Hematopoietic multipotent progenitor cell (in vitro differentiated cells): ENCODE measurements at places on chromosomes 3 and 15. TPM values are rescaled to one million over a fixed set of nuclear protein-coding genes. Genes with fewer than 3 reads are reported as not detected.

DLEC1 gene
- 0.54 TPM for total RNA-seq

SLC12A1 gene
- total RNA-seq = not detected

GUCA1C gene
- not detected for total RNA-seq

TM4SF4 gene
- not detected for total RNA-seq

TMCO5A gene
- total RNA-seq = not detected

FAM174B gene
- 2.7 TPM for total RNA-seq

GREM1 gene
- total RNA-seq = under 0.01 TPM

DPPA2 gene
- total RNA-seq = under 0.01 TPM

RARRES1 gene
- total RNA-seq = 0.81 TPM

DNA sequence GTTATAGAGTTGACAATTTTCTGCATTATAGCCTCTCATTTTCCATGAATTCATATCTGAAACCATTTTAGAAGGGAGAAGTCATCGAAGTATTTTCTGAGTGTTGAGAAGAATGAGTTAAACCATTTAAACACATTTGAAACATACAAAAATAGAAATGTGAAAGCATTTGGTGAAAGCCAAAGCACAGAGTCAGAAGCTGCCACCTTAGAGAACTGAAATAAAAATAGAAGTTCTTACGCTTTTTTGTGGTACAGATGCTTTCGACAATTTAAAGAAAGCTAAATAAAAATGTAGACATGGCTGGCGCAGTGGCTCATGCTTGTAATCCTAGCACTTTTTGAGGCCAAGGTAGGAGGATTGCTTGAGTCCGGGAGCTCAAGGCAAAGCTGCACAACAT is 9.0 kb downstream of the FANCD2OS start:
- no peak for DNase-seq

DNA sequence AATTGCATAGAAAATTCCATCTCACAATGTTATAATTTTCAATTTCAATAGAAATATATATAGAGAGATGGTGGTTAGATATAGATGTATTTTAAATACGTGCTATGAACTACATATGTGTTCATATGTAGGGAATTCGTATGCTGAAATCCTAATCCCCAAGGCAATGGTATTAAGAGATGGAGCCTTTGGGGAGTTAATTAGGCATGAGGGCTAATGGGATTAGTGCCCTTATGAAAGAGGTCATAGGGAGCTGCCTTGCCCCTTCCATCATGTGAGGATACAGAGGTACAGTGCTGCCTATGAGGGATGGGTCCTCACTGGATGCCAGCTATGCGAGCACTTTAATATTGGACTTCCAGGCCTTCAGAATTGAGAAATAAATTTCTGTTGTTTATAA is 79.6 kb upstream of the CCDC54 start:
- DNase-seq = no peak

DNA sequence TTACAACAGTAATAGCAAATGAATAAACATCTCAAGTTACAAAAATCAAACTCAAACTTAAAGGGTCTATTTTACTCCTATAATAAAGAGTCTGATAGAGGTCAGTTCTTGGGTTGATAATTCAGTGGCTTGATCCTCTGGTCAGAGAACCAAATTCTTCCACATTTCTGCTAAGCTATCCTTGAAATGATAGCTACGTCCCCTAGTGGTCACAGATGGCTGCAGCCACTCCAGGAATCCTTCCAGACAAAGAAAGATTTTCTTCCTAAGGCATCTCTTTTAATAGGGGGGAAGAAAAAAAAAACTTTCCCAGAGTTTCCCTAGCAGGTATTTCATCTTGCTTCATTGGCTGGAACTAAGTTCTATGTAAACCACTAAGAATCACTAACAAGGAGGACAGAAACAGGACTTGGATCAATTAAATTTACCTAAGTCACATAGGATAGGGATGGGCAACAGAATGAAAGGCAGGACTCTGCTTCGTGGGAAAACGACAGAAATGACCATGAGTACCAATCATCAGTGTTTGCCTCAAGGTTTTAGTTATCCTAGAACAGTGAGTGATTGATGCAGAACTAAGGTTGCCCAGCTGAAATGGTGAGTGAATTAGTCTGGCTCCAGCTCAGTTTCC is 160.7 kb downstream of the STAC start:
- no peak for DNase-seq

DNA sequence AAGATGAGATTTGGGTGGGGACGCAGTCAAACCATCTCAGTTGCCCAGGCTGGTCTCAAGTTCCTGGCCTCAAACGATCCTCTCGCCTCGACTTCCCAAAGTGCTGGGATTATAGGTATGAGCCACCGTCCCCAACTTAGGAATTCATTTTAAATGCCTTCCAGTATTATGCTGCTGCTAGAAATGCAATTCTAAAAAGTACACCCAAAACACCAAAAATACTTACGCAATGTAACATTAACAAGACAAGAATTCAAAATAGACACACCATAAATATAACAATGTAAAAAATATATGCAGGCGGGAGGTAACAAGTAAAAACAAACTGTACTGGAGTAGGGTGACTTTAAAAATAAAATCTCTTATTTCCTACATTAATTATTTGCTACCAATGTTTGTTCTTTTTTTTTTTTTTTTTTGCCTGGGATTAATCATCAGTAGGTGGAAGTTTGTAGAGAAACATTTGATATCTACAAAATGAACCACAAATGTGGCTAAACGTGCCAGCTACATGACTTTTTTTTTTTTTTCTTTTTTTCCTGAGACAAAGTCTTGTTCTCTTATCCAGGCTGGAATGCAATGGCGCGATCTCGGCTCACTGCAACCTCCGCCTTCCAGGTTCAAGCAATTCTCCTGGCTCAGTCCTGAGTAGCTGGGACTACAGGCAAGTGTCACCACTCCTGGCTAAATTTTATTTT is 56.8 kb downstream of the SETMAR start:
- DNase-seq = no peak

GRCh38 chr3:759106-759505 is 333.7 kb upstream of the CNTN6 start:
- no peak for DNase-seq

GRCh38 chr15:63986751-63987341 is 59.4 kb downstream of the DAPK2 start:
- DNase-seq = peak; percentile 66

DNA sequence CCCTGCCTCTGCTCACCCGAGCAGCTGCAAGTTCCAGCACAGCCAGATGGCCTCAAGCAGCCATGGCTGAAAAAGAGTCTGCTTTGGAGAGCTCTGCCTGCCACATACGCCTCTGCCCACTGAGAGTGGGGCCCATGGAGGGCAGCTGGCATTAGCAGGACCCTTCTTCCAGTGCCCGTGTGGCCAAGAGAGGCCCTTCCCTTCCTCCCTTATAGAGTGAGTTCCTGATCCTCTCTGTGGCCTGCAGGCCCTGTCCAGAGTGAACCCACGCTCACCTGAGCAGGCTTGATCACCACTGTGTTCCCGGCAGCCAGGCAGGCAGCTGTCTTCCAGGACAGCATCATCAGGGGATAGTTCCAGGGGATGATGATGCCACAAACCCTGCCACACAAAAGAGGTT is 41.4 kb upstream of the SLC41A3 start:
- no peak for DNase-seq

- no peak for DNase-seq
Observed at GRCh38 chr3:155304394-155304793, 10.9 kb upstream of the STRIT1 start.

DNA sequence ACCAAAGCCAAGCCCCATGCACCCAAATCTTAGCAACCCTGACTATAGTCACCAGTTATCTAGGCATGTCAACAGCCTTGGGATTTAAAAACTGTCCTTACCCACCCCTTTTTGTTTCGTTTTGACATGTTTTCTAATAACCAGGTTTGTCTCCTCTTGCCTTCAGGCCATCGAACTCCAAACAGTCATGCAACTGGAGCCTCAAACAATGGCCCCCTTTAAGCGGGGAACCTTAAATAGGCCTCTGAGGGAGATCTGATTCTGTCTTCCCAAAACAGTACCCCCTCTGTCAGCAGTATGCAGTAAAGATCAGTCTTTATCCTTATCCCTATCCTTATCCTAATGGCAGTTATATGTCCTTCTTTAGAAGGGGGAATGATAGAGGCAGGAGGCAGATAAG is 105.7 kb downstream of the DPH6 start:
- DNase-seq = no peak

DNA sequence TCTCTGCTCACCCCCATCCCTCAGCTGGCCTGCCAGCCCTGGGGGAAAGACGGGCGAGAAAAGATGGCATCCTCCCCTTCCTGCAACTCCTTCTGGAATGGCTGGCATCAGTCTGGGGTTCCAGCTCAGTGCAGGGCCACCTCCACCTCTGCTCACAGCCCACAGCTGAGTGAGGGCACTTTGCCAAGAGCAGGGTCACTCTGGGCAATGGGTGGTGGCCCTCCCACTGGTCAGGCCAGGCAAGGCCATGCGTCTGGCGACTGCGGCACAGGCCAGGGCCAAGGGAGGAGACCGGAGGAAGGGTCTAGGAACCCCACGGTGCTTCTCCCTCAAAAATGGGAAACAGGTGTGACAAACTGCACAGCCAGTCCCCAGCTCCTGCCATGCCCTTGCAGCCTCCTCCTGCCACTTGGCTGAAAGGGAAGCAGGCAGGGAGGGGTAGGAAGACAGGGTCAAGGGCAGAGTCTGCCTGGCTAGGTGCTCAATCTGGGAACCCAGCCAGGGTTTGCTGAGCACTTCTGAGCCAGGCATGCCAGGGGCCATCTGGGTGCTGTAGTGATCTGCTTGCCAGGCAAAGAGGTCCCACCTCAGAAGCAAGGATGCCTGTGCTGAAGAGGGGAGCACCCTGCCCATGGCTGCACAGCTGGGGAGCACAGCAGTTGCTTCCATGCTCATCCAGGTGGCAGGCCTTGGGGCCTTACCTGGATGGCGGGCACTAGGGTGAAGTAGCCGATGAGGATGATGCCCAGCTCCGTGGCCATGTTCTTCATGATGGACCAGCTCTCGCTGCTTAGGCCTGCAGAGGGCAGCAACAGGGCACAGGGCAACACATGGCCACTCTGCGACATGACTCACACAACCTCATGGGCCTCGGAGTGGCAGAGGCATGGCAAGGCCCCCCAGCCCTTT is 41.2 kb downstream of the PTPN23 start:
- DNase-seq = peak; percentile 43

GRCh38 chr15:69021895-69022294 is 7.4 kb downstream of the NOX5 start:
- no peak for DNase-seq

GRCh38 chr3:8727605-8728512 is 5.7 kb upstream of the CAV3 start:
- no peak for DNase-seq

GRCh38 chr3:64848822-64849221 is 161.0 kb upstream of the ADAMTS9 start:
- no peak for DNase-seq

DNA sequence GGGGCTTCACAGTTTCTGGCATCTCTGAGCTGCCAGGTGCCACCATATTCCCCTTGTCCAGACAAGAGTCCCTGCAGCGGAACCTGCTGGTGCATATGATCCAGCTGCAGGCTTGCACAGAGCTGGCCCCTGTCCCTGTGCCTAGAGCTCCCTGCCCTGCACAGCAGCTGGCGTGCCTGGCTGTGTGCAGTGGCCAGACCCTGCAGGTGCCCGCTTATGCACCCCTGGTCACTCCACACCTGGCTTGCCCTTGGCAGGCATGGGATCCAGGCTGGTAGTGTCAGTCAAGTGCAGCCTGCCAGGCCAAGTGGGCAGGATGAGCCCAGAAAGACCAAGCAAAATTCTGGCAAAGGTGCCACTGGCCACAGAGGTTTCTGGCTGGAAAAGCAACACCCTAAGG is 88.6 kb upstream of the TTBK2 start:
- DNase-seq = no peak

- no peak for DNase-seq
Observed at GRCh38 chr3:12560505-12561190, 3.8 kb downstream of the MKRN2 start.

DNA sequence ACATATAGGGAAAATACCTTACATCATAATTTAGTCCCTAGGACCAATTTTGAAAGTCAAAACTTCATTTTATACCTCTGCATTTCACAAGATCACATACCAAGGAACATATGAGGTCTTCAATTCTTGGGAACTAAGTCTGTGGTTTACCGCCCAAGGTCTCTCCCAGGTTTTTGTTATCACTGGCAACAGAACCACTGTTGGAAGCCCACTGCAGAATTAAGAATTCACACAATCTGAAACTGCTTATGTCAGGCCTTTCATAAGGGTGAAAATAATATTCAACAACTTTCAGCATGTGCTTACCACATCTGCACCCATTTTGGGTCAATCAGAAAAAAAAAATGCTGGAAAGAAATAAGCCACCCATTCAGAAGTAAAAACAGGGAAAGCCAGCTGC is 107.2 kb upstream of the MME start:
- no peak for DNase-seq

DNA sequence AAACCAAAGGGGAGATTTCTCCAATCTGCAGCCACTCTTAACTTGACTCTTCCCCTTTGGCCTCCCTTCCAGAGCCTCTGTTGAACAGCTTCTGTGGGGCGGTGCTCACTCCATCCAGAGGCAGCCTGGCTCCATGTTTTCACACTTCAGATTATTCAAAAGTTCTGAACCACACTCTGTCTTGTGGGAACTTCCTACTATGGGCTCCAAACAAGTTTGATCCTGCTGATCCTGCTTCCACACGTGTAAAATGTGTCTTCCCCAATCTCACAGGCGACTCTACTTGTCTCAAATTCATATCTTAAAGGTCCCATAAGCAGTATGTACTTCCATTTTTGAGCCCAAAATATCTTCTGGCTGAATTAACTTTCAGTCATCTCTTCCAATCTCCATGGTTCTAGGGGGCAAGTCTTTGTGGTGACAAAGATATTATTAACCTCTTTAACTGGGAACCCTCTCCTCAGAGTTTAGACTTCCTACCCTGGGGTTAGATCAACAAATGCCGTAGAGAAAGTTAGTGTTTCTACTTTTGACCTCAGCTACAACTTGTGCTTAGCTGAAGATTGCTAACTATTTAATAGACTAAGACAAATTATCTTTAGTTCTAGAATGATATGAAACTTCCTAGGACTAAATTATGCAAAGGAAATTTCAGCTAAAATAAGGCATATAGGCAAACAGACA is 176.3 kb upstream of the BCL6 start:
- no peak for DNase-seq

DNA sequence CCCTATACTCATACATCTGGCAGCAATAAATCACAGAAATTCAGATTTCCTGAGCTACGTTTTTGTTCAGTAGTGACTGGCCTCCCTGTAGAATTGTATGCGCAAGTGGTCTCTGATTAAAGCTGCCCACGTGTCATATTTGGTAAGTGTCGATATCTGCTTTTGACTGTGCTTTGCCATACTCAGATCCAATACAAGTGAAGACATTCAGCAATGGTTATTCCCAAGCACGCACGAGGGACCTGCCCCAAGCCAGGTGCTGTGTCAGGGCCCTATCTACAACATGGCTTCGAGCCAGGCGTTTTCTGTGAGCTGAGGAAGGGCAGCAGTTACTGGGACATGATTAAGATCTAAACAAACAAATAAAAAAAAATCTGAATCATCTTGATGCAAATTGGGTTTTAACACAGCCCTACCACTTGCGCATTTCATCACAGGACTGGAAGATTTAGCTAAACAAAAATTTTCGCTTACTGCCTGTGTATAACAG is 47.2 kb upstream of the ICE2 start:
- no peak for DNase-seq

- DNase-seq = no peak
Observed at GRCh38 chr3:146313031-146313745, 62.3 kb upstream of the PLSCR4 start.

- DNase-seq = no peak
Observed at GRCh38 chr15:39135989-39136388, 444.9 kb upstream of the THBS1 start.

GRCh38 chr3:108806316-108806715 is 16.3 kb upstream of the TRAT1 start:
- no peak for DNase-seq
